T-helper 17 cell (primary cell): ENCODE measurements at places on chromosomes 6 and 20.

DNA sequence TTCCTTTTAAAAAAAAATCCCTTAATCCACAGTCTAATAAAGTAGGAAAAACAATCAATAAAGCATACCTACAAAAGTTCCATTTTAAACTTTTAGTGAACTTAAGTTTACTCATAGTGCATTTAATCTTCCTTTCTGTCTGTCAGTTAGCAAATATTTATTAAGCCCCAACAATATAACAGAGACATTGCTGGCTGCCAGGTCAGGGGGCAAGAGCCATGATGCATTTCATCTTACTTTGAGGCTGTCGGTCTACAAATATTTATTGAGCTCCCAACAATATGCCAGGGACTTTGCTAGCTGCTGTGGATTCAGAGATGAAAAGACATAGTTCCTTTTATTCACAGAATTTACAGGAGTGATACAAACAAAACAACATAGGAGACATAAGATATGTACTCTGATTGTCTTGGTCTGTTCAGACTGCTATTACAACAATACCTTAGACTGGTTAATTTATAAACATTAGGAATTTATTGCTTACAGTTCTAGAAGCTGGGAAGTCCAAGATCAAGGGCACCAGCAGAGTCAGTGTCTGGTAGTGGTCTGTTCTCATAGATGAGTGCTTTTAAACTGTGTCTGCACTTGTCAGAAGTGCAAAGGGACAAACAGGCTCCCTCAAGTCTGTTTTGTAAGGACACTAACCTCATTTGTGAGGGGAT, 118.6 kb downstream of the PLCB1 start:
- no peak for DNase-seq

GRCh38 chr20:47984437-47984836, 199.2 kb upstream of the SULF2 start:
- DNase-seq = no peak

DNA sequence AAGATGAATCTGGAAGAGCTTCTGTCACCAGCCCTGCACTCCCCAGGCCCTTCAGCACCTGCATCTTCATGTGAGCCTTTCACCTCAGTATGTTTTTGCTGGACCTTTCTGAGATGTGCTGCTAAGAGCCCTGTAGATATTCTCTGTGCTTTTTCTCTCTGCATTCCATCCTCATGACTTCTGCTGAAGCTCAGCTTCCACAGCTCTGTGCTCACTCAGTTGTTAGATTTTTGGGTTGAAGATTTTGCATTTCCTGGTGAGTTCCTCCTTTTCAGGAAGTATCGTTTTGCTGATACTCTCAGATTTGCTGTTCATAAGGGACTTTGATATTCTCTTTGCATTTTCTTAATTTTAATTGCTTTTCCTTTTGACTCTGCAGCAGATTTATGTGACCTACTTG, 18.3 kb downstream of the KIAA1586 start:
- no peak for DNase-seq

- DNase-seq = no peak
Measured at GRCh38 chr6:169014211-169015197, 239.1 kb downstream of the THBS2 start.

DNA sequence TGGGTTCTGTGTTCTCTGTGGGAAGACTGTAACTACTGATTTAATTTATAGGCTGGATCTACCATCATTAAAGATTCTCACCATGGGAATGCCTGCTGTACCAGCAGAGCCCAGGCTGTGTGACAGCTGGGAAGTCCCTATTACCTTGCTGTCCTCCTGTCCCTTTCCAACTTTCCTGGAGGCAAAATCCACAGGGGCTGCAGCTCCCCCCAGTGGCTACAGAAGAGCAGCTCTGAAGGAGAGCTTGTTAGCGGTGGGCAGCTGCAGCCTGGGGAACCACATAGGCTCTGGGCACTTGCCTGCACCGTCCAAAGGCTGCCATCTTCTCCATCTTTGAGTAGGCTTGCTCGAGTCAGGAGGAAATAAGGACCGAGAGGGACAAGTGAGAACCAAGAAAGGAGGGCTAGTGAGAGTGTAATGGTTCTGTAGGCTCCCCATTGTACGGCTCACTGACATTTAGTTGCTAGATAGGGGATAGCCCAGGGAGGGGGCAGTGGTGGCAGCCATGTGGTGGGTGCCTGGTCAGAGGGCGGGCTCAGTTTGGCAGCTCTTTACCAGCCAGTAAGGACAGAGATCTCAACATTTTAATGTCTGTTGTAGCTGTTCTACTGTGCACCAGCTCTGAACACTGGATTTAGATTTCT, 155.1 kb upstream of the MLIP start:
- DNase-seq = no peak

GRCh38 chr6:136846046-136846445, 23.7 kb downstream of the PEX7 start:
- peak; percentile 11 for DNase-seq

DNA sequence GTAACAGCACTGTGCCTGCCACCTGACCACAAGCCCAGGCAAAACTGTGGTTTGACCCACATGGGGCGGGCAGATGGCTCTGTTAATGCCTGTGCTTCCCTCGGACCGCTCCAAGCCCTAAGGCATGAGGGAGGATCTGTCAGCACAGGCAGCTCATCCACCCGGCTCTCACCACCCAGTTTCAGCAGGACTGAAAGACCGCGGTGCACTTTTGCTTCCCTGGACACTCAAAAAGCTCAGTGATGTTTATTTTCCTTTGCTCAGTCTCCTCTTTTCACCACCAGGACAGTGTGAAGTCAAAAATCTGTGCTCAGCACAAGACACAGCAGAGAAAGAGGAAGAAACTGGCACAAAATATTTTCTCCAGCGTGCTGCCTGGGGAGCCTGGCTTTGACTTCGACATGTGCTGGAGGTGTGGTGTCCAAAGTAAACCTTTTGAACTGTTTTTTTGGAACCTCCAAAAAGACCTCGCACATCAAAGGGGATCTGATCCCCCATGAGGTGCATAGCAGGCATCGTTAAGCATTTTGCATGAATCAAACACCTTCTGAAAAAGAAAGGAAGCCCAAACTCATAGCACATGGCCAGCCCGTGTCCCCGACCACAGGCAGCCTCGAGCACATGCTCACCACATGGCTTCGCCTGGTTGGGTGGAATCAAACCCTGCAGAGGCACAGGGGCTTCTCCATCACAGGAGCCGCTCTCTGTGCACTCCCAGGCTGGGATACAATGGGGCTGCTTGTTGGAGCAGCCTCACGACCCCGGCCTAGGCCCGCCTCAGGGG, 441.7 kb upstream of the JARID2 start:
- DNase-seq = no peak

- DNase-seq = no peak
Measured at GRCh38 chr6:25397406-25397805, 118.2 kb downstream of the CARMIL1 start.

DNA sequence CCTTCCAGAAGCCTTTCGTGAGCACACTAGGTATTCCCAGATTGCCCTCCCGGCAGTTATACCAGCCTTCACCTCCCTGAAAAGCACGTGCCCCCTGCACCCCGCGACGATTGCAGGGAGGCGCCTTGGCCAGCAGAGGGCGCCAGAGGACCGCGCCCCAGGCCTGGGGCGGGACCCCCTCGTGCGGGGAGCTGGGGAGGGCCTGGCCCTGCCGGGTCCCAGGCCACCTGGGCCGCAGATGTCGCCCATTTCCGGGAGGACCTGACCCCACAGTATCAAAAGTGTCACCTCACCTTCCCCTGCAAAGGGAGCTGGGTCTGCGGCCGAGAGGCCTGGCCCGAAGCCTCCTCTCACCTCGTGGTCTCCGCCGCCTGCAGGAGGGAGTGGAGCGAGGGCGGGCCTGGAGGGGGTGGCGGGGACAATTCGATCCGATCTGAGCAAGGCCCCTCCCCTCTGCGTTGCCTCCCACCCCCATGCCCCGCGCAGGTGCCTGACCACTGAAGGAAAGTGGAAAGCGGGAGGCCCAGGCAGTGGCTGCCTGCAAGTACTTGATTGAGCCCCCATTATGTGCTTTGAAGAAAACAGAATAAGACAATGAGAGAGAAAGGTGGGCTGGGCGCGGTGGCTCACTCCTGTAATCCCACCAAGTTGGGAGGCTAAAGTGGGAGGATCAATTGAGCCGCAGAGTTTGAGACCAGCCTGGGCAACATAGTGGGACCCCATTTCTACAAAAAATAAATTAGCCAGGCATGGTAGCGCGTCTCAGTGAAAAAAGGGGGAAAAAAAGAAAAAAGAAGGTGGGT, 3.5 kb upstream of the SNAI1 start:
- peak; percentile 62 for DNase-seq
